ENCODE measurements at places on chromosomes 1 and 21.

GRCh38 chr1:177585302-177586220 lies 384.3 kb downstream of the SEC16B start:
- no peak for DNase-seq

DNA sequence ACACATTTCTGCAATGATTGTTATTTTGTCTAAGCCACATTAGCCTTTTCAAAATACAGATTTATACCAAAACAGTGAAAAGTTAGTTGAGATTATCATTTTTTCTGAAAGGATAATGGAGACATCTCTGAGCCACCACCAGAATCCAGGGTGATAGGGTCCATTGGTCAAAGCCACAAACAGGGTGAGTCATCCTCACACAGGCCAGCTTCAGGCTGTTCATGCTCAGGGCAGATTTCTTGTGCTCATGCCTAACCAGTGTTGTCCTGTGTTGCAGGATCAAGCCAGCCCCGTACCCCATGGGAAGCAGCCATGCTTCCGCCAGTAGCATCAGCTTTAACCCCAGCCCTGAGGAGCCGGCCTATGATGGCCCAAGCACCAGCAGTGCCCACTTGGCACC lies 13.4 kb downstream of the ELOA start:
- DNase-seq, result no peak

- no peak for DNase-seq
Measured at GRCh38 chr1:196002906-196003305, 605.3 kb downstream of the KCNT2 start.

DNA sequence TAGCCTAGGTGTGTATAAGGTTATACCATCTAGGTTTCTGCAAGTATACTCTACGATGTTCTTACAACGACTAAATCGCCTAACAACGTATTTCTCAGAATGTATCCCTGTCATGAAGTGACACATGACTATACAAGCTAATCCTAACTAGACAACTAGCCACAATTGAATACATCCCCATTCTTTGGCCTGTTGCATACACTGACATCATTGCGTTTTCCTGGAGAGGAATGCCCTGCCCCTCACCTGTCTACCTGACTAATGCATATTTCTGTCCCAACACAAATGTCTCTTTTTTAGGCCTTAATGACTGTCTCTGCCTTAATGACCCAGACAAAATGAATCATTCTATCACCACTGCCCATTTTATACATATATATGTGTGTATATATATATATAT lies 8.5 kb upstream of the NFIA start:
- DNase-seq, result no peak

DNA sequence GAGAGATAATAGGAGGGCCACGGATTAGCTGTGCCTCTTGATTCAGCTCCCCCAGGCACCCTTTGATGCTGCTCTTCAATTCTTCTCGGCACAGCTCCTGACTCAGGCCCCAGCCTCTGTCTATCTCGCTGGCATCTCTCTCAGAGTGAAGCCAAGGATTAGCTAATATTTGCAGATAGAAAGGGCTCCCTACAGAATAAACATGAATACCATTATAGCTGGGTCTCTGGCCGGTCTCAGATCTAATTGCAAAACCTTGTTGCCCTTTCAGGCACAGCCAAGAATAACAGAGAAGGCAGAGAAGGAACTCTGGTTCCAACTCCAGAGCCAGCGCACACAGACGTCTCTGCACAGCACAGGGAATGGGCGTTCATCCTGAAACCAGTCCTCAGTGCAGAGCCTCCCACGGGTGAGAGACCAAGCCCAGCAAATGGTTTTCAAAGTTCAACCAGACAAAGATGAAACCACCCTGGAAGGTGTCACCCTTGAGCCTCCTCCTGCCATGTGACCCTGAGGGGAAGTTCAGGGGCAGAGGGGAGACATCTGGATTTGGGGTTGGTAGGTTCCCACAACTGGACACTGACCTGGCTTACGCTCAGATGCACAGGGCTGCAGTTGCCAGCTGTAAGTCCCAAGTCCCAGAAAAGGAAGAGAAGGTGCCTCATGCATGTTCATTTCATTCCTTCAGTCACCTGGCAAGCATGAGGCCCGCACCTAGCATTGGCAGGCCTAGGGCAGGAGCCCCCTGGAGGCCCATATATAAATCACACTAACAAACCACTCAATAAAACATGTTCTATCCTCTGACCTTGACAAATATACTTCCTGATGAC lies 394.0 kb downstream of the NPHP4 start:
- DNase-seq, result no peak

- no peak for DNase-seq
Measured at GRCh38 chr1:55684131-55684650, 469.0 kb upstream of the USP24 start.

DNA sequence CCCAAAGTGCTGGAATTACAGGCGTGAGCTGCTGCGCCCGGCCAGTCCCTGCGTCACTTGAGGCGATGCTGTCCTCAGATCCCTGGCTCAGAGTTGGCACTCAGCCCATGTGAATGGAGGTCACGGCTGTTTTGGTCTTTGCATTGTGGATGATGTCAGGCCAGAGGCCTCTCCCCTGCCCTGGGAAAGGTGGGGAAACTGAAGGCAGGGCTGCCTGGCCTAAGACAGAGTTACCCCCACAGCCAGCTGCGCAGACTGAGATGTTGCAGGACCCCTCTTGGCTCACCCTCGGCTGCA lies 821 bp downstream of the MASP2 start:
- DNase-seq, result no peak

DNA sequence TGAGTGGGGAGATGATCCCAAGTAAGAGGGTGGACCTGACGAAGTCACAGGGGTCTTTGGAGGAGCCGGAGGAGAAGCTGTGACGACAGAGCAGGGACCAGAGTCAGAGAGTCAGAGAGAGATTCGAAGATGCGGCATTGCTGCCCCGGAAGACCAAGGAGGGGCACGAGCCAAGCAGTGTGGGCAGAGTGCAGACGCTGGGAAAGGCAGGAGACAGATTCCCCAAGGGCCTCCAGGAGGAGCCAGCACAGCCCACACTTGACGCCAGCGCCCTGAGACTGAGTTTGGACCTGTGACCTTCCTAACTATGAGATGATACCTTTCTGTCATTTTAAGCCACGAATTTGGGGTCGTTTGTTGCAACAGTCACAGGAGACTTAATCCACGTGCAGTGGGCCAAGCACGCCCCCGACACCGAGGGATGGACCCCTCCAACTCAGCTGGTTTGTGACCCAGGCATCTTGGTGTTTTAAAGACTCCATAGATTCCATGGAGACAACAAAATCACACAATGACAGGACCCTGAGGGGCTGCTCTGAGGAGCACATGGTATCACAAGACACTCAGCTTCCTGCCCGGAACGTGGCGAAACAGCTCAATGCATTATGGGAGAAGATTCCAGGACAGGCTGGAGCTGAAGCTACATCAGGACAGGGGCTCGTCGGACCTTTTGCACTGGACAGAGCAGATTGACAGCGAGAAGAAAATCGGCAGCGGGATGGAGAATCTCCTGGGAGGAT lies 11.0 kb upstream of the TFF1 start:
- DNase-seq, result no peak

GRCh38 chr1:1162597-1163537 lies 10.8 kb upstream of the TTLL10 start:
- no peak for DNase-seq

GRCh38 chr1:188022661-188023060 lies 1193.9 kb downstream of the PLA2G4A start:
- no peak for DNase-seq

DNA sequence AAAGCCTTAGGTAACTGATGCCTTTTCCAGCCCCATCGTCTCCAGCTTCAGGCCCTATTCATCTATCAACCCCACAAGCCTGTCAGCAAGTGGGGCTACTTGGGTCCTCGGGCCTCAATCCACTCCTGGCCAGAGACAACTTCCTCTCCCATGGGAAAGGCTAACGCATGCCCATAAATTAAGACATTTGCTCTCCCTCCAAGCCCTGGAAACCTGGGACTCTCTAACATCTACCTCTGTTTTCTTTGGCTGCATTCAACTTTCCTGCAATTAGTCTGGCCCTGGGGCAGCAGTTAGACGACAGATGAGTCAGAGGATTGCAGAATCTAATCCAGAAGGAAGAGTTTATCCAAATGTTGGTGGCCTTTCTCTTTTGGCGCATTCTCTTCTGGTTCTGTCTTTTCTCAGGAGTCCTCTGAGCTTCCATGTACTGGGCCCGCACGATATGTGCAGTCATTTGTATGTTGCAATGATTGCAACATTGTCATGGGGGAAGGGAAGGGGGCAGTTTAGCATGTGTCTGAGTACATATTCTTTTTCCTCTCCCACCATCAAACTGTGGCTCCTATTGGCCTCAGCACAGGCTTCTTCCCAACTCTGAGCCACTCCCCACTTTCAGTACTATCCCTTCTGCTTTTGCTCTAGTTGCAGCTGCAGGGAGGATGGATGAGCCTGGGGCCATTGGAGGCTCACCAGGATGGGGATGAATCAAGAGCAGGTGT lies 54.4 kb downstream of the NAV1 start:
- peak; percentile 82 for DNase-seq

DNA sequence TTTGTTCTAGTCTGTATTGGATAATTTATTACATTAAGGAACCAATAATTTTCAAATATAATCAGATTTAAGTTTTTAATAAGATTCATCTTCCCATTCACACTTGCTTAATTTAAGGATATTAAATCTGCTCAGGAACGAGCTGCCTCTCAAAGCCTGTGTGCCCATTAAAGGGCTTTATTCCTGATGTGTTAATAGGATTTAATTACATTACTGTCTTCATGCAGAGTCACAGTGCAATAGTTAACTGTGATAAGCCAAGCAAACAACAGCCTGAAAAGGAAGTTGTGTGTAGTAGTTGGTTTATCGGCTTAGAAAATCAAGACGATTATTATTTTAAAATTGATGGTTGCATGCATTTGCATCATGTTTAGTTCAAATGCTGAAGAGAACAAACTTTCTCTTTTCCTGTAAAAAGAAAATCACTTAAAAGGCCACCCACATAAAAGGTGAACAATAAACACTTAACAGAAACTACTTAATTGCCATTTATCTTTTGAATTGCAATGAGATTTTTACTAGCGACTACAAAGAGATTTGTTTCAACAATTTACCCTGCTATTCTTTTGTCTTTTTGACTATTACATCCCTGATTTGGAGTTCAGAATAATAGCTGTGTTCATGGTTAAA lies 174.6 kb downstream of the RWDD3 start:
- DNase-seq, result no peak

GRCh38 chr1:173342736-173343135 lies 134.4 kb upstream of the PRDX6 start:
- DNase-seq, result no peak

- no peak for DNase-seq
Measured at GRCh38 chr1:21620496-21620895, 48.7 kb downstream of the RAP1GAP start.

- no peak for DNase-seq
Measured at GRCh38 chr1:233627376-233627775, 13.5 kb downstream of the KCNK1 start.

DNA sequence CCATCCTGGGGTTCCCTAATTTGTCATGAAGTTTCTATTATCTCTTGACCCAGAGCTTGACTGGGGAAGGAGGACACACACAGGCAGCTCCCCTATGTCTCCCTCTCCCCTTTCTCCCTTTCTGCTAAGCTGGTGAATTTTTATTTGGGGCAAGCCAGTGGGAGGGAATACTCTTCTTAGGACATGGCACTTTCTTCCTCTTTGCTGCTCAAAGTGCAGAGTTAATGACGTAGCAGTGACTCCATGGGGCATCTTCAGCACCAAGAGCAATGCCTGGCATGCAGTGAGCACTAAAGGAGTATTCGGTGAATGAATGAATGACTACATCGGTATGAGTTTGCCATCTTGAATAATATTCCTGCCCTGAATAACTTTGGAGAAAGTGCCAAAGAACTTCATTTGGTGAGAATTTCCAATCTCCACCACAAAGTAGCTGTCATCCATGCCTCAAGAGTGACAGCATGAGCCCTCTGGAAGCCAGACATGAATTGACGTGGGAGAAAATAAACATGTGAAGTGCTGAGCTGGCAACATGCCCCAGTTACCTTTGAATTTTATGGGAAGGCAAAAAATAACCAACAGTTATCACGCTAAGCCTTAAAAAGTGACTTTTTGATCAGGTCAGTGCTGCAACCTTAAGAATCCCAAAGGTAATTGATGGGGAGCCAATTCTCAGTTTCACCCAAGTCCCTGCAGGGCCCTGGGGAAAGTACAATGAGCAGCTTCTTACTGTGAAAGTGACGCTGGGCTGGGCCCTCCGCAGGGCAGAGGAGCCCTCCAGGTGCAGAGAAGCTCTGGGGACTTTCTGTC lies 22.1 kb upstream of the ATF3 start:
- DNase-seq, result no peak

GRCh38 chr1:224726441-224727182 lies 110.5 kb downstream of the CNIH3 start:
- DNase-seq, result peak; percentile 88

DNA sequence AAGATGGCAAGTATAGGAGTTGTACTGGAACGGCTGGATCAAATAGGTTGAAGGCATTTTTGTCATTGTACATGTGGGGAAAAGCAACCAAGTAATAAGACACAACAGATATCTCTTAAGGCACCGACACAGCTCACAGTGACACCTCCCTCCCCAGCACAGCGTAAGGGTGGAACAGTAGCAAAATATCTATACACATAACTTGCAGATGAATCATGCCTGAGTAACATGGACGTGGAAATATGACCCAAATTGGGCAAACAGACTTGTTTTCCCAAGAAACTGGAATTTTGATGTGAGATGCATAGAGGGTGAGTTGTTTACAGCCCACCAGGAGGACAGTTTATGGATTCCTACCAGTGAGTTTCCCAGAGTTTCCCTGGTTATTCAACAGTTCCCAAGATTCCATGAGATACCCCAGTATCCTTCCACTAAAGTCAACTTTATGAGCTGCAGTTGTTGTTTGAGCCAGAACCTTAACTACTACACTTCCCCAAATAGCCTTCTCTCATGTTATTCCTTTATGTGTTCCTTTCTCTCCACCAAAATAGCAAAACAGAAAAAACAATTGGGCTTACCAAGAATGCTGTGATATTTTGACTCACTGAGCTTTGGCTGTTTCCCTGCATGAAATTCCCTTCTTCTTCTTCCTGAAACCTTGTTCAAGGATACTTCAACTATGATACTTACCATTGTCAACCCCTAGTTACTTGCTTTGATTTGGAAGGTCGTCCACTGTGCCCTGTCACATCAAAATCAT lies 7.1 kb upstream of the DR1 start:
- no peak for DNase-seq

GRCh38 chr1:67771152-67771551 lies 62.1 kb downstream of the GNG12 start:
- no peak for DNase-seq

DNA sequence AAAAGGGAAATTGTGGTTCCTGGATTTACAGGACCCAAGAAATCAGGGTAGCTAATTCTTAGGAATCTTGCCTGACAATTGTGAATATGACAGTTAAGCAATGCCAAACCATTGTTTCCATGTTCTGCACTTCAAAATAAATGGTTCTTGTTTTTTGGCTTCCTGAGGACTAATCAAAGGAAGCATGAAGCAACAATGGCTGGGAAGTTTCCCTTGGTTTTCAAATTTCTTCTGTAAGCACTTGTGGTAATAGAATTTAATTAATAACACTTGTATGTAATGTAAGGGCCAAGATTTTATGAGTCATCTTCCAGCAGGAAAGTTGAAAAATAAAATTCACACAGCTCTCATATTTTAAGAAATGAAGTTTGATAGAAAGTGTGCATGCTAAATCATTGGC lies 31.7 kb downstream of the JAM2 start:
- DNase-seq, result no peak

Data from tibial artery (tissue), 4 donors.